ENCODE measurements at places on chromosomes 6 and 20.

- no peak for DNase-seq
Observed at GRCh38 chr6:106745197-106745770, 115.9 kb downstream of the QRSL1 start.

DNA sequence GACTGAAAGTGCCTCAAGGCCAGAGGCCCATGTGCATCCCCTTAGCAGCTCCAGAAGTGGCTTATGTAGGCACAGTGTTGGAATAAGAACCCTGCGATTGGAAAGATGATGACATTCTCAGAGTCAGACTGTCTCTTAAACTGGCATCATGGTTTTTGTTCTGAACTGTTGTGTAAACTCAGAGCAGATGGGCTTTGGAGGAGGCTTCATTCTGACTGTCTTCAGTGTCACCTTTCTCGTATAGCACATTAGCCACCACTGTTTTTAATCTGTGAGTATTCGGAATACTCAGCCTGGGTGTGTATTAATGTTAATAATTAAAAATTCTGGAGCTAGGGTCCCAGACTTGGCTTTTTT, 140.9 kb downstream of the JARID2 start:
- DNase-seq = no peak

DNA sequence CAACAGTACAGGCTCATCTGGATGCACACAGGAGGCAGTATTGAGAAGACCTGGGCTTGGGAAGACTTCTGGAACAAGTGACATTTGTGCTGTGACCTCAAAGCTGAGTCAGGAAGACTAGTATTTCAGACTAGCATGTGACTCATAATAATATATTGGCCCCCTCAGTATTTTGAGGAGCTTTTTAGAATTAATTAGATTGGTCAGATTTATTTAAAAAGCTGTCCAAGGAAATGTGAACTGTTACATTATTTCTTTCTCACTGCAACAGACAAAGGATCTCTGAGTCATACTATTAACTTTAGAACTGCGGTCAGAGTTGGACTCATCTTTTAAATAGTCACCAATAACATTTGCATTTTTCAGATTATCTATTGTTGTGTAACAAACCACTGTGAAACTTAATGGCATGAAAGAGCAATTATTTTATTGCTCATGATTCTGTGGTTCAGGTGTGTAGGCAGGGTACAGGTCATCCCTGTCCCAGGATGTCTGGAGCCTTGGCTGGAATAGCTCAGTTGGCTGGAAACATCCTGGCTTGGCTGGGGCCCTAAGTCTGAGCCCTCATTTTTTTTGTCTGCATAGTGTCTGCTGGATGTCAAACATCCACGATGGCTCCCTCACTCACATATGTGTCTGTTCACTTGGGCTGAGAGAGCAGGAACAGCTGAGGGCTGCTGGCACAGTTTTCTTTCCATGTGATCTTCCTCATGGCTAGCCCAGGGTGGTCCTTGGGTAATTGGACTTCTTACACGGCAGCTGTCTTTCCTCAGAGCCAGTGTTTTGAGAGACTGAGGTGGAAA, 46.9 kb downstream of the MAP3K4 start:
- DNase-seq = peak; percentile 81

GRCh38 chr6:119314885-119315272, 34.7 kb downstream of the MAN1A1 start:
- DNase-seq = no peak

DNA sequence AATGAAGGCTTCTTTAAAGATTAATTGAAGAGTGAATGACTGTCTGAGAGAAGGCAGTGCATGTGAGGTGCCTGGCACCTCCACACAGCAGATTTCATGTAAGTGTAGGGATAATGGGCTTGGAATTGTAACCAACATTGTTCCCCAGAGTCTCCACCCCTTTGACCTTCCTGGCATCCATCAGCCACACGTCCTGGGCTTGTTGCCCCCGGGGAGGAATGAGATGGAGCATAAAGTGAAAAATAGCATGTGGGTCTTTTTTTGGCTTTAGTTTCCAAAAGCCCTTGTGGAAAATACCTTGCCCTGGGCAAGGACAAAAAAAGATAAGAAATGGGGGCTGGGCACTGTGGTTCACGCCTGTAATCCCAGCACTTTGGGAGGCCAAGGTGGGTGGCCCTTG, 242.2 kb upstream of the ECI2 start:
- DNase-seq = no peak

GRCh38 chr6:1850121-1850839, 240.6 kb downstream of the FOXC1 start:
- DNase-seq = no peak

DNA sequence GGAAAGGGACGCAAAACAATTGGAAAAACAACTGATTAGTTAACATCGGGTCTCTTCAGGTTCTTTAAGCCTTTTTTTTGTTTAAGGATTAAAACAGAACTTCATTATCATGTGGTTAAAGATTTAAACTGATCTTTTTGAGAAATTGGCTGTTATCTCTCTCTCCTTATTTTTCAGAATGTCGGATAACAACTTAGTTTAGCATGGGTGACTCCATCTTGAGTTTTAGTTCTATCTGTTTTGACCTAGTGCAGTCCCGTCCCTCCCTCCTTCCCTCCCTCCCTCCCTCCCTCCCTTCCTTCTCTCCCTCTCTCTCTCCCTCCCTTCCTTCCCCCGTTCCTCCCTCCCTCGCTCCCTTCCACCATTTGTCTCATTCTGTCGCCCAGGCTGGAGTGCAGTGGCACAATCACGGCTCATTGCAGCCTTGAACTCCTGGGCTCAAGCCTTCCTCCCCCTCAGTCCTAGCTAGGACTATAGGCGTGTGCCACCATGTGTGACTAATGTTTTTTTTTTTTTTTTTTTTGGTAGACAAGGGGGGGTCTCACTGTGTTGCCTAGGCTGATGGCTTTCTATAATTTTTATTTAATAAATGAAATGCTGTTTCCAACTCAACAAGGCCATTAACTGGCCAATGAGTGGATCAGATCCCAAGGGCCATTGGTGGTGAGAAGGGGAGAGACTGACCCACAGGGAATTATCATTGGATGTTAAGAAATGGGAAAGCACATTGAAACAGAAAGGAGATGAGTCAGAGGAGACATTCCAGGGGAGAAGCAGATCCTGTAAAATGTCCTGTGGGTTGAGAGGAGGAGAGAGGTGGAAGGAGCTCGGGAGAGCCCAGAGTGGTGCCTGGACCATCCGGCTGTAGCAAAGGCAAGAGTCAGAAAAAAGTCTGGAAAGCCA, 13.6 kb downstream of the BAK1 start:
- peak; percentile 56 for DNase-seq

GRCh38 chr6:134145786-134146185, 93.4 kb upstream of the SLC2A12 start:
- no peak for DNase-seq

DNA sequence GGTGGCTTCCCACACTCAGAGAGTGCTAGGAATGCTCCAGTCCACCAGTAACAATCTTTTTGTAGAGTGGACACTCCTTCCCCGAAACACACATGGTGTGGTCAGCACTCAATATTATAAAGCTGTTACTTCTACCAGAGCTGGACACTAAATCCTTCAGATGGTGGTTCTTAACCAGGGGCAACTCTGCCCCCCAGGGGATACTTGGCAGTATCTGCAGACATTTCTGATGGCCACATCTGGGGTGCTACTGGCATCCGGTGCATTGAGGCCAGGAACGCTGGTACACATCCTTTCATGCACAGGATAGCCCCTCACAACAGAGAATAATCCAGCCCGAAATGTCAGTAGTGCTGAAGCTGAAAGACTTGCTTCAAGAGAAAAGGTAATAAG, 124.4 kb downstream of the NFATC2 start:
- no peak for DNase-seq

Data from RWPE1 (cell line).